Ovary (tissue), 10 donors: ENCODE measurements at places on chromosomes 7 and 10. TPM values are rescaled to one million over a fixed set of nuclear protein-coding genes. Genes with fewer than 3 reads are reported as not detected.

Gene ELMO1
- 28.0 TPM for total RNA-seq

DNA sequence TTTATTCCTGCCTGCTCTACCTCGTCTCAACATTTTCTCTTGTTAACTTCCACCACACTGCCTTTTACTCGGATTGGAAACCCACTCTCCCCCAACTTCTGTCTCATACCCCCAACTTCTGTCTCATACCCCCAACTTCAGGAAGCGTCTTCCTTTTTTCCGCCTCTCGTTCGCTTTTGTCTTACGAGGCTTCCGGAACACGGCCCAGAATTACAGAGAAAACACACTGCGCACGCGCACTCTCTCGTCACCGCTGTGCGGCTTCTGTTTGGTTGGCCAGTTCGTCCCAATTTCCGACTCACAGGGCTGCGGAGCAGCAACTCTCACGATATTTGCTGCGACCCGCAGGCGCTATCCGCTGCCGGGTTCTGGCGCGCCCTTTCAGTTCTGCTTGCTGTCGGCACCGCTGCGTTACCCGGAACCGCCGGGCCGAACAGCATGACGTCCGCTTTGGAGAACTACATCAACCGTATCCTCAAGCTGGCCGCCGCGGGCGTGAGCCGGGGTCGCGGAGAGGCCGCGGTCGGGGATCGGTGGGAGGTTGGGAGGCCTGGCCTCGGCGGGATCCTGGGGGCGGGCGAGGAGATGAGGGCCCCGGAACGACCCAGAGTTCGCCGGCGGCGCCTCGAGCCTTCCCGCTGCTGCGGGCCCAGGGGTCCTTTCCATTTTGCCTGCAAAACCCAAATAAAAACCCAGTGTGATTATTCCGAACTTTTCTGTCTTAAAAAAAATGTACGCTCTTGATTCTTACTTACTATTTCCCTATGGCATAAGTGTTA, at the start of gene LSM8:
LSM8 (plus strand) TSS at position 379 of the 779 bp plus-strand sequence; CDS start at position 439, 60 bp downstream.
- peak within 1 kb of the TSS; percentile 81 for H3K27ac ChIP-seq
- H3K27me3 ChIP-seq = no peaks in the 10 kb centered on the region
- H3K36me3 ChIP-seq = no peaks in the 10 kb centered on the region
- peak within 1 kb of the TSS; percentile 92 for H3K4me3 ChIP-seq

Gene MMD2
- total RNA-seq = not detected

Gene CLDN3
- 3.3 TPM for total RNA-seq

Gene KIAA1217
- total RNA-seq = 23.0 TPM
